ENCODE measurements at places on chromosomes 5 and 9.
A peak's percentile ranks its signal among the peaks of the same experiment; 100 is the strongest.

GRCh38 chr9:6733831-6734230, 23.9 kb upstream of the KDM4C start:
- DNase-seq, result no peak

DNA sequence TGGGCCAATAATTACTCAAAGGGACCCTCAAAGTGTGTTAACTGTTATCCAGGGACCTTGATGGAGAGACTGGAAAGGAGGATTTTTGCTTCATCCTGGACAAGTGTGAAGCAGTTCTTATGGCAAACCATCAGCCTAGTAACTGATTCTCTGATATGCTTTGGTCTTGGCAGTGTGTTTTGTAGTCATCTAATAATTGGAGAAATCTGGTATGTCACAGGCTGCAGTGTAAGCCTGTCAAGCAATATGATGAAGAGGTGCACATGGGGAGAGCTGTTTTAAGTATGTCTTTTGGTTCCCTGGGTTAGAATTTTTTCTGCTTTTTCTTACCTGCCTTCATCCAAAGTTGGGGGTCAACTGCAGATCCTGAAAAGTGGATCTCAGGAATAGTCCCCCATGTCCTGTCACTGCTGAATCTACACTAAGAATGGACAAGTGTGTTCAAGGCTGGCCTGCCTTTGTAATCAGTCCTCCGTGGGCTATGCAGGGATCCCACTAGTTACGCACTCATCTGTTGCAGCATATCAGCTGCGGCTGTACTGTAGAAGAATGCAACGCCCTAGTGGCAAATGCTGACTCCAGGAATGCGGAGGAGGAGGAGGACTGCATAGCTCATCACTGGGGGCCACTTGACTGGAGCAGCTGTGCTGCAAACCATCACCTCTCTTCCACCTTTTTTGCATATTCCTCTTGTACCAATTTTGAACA, 1.9 kb downstream of the SPTAN1 start:
- DNase-seq, result peak; percentile 59

DNA sequence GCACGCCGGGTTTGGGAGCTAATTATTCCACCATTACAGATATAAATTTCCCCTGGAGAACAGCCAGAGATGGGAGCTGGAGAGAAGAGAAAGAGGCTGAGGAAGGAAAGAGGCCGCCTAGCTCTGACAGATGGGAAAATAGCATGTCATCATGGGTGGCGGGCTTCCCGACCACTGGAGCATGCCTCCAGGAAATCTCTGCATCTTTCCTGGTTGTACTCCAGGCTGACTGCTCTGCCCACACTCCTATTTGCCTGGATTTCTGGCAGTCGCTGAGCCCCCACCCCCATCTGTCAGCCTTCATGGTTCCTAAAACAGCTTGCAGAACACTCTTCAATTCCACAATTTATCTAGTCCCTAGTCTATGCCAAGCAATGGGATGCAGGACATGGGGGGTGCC, 14.3 kb upstream of the GABRP start:
- DNase-seq, result no peak

- no peak for DNase-seq
These were observed 461.3 kb downstream of the SPOCK1 start for GRCh38 chr5:137037848-137038247.

DNA sequence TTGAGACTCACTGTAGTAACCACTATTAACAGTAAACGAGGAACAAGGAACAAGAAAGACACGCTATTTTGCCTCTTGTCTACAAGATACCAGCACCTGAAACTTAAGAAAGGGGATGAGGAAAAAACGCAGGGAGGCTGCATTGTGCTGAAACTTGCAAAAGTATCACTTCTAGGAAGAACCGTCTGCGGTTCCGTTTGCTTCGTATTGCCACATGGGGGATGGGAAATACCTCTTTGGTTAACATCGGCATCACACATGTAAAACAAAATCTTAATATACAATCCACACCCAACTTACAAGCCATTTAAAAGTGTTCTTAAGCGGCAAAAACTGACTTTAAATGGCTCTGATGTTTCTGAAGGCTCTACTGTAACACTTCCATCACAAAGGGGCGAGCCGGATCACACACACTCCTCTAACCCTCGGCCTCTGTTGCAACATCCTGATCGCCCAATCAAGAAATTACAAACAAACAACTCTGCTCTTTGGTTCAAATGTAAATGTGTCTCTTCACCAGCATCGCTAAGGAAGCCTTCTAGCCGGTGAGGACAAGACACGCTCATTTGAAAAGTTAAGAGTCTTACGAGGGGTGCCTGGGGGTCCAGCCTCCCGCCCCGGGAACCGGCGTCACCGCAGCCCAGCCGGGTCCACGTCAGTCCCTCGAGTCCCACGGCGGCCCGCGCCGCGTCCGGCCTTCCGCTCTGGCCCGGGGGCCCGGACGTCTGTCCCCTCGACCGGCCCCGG, 621 bp downstream of the SEC16A start:
- DNase-seq, result peak; percentile 65

GRCh38 chr5:176530393-176530982, 6.7 kb downstream of the RNF44 start:
- DNase-seq, result no peak

GRCh38 chr9:135797507-135798262, 95.7 kb downstream of the KCNT1 start:
- DNase-seq, result peak; percentile 78

- no peak for DNase-seq
These were observed 25.1 kb upstream of the UGCG start for GRCh38 chr9:111871499-111871855.

Data from activated CD8-positive, alpha-beta memory T cell treated with anti-CD3 and anti-CD28 coated beads, Interleukin-2, amount 50 U/mL, for 48 hours (primary cell).